Stimulated activated CD8-positive, alpha-beta memory T cell treated with anti-CD3 and anti-CD28 coated beads, Interleukin-4, amount 100 ng/mL, for 48 hours (primary cell): ENCODE measurements at places on chromosomes 1 and 21.
A peak's percentile ranks its signal among the peaks of the same experiment; 100 is the strongest.

DNA sequence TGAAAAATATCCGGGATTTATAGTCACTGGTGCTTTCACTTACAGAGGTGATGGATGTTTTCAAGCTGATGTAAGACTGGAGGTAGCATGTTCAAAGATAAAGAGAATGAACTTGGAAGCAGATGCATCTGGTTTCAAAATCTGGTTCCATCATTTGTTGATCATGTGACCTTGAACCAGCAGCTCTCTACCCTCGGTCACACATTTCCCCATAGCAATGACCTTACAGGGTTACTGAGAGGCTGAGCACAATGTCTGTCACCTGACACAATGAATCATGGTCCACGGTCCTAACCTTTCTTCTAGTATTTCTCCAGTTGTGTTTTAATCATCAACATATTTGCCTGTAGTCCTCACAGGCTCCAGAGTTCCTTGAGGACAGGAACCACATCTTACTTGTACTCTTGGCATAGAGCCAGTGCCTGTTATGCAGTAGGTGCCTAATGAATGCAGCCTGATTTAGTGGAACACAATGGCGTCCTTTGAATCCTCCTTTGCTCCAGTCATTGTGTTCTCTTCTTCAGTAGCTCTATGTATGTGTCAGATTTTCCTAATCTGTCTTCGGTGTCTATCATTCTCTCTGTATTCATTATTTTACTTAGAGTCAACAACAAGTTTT lies 667.3 kb downstream of the PTPRU start:
- DNase-seq, result no peak

- no peak for DNase-seq
Measured at GRCh38 chr1:90964444-90965035, 57.3 kb downstream of the ZNF644 start.

GRCh38 chr1:54024358-54024757 lies 6.4 kb upstream of the LDLRAD1 start:
- DNase-seq, result no peak

- DNase-seq, result no peak
Measured at GRCh38 chr1:17531682-17532487, 7.6 kb upstream of the ARHGEF10L start.

DNA sequence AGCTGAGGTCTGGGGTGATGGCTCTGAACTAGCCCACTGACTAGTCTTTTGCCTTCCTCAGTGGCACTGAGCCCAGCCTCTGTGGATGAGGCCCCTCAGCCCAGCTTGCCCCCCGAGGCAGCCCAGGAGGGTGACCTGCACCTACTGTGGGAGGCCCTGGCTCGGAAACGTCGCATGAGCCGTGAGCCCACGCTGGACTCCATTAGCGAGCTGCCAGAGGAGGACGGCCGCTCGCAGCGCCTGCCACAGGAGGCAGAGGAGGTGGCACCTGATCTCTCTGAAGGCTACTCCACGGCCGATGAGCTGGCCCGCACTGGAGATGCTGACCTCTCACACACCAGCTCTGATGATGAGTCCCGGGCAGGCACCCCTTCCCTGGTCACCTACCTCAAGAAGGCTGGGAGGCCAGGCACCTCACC lies 87.8 kb downstream of the TRIM11 start:
- DNase-seq, result no peak

GRCh38 chr1:168774241-168774640 lies 45.2 kb upstream of the DPT start:
- no peak for DNase-seq

- DNase-seq, result no peak
Measured at GRCh38 chr1:247370786-247371732, 39.4 kb upstream of the ZNF496 start.

DNA sequence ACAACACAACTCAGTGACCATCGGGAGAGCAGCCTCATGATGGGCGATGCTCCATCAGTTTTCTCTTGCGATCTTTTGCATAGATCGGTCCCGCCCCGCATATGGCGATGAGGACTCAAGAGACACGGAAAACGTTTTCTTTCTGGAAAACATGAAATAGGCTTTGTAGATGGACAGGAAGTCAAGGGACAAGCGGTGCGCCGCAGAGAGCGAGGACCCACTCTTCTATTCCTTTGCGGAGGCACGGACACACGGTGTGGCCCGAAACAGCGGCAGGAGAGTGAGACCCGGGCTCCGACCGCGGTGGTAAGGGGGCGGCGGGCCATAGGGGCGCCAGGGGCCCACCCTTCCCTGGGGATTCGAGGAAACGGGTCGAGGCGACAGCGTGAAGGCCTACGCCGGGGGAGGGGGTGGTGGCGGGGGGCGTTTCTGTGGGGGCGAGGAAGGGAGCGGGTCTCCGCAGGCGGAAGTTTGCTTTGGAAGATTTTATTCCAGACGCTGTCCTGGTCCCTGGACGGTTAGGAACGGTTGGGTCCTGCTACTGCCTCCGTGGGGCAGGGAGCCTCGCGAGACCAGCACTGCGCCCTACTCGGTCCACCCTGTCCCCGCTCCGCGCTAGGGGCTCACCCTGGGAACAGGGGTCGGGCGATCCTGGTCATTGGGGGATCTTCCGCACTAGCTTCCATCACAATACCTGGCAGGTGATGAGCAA lies 796 bp upstream of the TDRKH start:
- DNase-seq, result peak; percentile 44

GRCh38 chr1:8742022-8742924 lies 75.2 kb downstream of the RERE start:
- no peak for DNase-seq

DNA sequence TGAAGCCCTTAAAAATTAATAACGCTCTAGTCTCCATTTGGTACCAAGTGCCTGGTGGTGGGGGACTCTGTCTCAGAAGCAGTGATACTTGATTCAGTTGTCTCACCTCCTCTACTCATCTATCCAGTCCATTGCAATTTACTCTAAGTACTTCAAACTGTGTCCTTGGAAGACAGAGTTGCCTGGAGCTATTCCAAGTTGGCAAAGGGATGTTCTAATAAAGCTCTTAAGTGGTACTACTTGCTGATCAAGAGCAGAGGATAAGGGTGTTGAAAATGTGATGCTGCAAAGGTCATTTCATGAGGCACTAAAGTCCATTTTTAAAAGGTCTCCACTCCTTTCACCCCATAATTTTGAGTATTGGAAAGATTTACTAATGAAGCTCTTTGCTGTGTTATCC lies 142.2 kb downstream of the NFIA start:
- no peak for DNase-seq

- DNase-seq, result no peak
Measured at GRCh38 chr21:42750737-42751530, 97.5 kb downstream of the PDE9A start.

GRCh38 chr1:79777481-79778219 lies 771.1 kb upstream of the ADGRL4 start:
- DNase-seq, result no peak

DNA sequence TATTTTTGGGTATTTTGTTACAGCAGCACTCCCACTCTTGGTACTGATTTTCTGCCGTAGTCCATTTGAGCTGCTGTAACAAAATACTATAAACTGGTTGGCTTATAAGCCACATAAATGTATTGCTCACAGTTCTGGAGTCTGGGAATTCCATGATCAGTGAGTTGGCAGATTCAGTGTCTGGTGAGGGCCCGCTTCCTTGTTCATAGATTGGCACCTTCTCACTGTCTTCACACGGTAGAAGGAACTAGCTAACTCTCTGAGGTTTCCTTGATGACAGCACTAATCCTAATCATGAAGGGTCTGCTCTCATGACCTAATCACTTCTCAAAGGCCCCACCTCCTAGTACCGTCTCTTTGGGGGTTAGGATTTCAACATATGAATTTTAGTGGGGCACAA lies 85.2 kb downstream of the HHAT start:
- no peak for DNase-seq

DNA sequence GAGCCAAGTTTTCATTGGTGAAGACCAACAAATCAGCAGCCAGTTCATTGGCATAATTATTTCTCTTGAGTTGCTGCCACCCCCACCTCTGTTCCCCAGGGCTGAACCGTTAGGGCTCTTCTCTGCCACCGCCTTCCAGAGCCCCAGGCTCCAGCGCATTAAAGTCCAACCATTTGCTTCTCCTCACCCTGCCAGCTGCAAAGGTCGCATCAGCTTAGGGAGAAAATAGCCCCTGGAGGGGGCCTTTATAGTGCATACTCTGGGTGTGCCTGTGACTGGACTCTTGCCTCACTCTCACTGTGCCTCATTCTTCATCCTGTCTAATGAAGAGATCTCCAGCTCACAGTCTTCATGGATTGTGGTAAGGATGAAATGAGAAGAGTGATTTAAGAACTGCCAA lies 50.4 kb downstream of the KDM1A start:
- DNase-seq, result no peak
